ENCODE measurements at places on chromosomes 12 and 14.
A peak's percentile ranks its signal among the peaks of the same experiment; 100 is the strongest.

DNA sequence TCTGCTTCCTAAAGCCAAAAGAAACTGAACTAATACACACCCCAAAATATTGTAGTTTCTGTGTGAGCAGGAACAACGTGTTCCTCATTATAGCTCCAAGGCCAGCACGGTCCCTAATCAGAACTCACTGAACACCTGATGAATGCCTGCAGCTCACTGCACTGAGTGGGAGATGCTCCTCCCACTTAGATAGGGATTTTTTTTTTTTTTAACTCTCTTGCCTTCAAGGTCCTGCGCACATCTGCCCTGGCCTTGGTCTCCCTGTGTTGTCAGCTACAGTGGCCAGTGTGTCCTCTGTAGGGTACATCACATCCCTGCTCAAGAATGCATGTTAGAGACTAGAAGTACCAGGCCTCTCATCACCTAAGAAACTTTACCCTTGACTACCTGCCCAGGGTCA, 44.3 kb upstream of the TMPO start:
- DNase-seq, result no peak

- no peak for DNase-seq
These were observed 6.7 kb downstream of the GLTP start for GRCh38 chr12:109873653-109874052.

DNA sequence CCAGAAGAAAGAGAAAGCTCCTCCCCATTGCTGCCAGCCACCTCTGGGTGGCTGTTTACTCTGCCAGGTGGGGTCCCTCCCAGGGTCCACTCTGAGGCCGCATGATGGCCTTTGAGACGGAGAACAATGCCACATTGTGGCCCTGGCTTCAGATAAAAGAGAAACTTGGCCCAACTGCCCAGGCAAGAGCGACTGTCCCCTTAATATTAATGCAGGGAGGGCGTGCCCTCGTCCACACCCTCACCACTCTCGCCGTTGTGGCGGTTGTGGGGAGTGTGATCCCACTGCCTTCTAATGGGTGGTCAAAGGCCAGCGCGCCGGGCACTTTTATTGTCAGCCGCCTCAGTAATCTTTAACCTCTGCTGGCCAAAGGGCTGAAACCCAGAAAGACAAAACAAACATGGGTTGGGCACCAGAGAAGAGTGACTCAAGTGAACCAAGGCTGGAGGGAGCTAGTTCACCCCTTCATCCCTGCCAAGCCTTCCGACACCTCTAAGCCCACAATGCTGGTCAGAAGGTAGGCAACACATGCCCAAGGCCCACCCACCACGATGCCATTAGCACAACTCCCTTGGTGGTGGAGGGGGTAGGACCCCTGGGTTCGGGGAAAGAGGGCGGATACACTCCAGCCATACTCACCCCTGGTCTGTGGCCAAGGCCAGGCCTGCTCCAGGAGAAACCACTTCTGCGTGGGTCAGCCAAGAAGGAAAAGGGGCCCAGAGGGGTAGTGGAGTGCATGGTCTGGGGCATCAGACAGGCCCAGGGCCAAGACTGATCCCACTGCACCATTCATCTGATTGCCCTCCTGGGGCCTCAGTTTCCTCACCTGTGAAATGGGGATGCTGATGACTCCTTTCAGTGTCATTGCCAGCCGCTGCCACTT, 44.5 kb upstream of the BCL11B start:
- no peak for DNase-seq

GRCh38 chr14:59811815-59812214, 58.8 kb downstream of the RTN1 start:
- no peak for DNase-seq

GRCh38 chr12:73390261-73390660, 1118.1 kb downstream of the TRHDE start:
- DNase-seq, result no peak

GRCh38 chr12:84857525-84858208, 54.9 kb downstream of the SLC6A15 start:
- no peak for DNase-seq

GRCh38 chr14:104087505-104087904, 2.0 kb downstream of the ASPG start:
- DNase-seq, result no peak

DNA sequence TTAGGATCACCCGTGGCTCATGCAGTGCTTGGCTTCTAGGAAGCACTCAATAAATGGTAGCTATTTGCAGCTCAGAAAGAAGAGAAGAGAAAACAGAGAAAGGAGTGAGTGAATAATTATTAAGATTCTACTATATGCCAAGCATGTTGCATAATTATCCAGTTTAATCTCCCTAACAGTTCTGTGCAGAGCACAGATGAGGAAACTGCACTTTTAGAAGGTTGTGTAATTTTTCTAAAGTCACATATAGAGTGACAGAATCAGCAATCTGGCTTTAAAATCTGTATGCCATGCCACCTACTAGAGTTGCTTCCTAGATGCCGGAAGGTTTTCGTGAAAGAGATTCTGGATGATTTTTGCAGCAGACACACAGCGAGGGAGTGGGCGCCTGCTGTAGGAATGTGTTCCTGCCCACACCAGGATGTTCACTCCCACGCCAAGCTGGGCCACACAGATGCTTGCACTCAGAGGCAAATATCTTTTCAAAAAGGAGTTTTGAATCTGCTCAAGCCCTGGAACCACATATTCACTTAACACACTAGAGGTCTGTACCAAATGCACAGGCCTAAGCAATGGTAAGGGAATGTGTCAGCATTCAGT, 50.2 kb upstream of the SMCO2 start:
- DNase-seq, result no peak

- DNase-seq, result no peak
These were observed 13.0 kb downstream of the ZFP36L1 start for GRCh38 chr14:68779761-68780323.

GRCh38 chr14:66401449-66402095, 84.6 kb upstream of the CCDC196 start:
- DNase-seq, result no peak

- DNase-seq, result no peak
These were observed 176.0 kb downstream of the CHST11 start for GRCh38 chr12:104632724-104633201.

DNA sequence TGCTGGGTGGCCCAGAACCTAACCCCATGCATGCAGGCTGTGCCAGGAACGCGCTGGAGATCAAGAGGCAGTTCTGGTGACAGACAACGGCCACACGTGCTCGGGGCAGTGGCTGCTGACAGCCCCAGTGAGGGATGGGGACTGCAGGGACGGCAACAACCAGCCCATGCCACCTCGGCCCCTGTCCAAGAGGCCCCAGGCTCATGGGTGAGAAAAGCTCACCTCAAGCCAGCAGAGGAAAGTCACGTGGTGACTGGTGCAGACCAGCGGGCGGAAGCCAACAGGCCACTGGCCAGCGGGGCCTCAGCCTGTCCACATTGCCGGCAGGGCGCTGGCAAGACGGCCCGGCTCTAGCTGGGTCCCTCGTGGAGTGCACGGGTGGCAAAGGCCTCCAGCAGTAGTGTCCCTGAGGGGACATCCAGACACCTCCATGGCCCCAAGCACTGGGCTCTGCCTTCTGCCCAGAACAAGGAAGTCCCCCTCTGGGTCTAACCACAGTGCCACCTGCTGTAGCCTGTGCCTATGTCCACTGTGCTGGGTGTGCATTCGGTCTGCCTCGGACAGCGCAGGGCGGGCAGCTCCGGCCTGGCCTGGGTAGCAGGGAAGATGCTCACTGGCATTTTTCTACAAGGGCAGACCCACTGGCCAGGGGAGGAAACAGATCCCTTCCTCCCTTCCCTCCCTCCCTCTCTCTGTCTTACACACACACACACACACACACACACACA, 134.1 kb downstream of the NCOR2 start:
- DNase-seq, result no peak

GRCh38 chr12:47882781-47883546, 21.8 kb downstream of the VDR start:
- DNase-seq, result no peak

- no peak for DNase-seq
These were observed 270.5 kb downstream of the BCAT1 start for GRCh38 chr12:24678436-24678835.

GRCh38 chr12:20044846-20045245, 323.5 kb upstream of the PDE3A start:
- no peak for DNase-seq

DNA sequence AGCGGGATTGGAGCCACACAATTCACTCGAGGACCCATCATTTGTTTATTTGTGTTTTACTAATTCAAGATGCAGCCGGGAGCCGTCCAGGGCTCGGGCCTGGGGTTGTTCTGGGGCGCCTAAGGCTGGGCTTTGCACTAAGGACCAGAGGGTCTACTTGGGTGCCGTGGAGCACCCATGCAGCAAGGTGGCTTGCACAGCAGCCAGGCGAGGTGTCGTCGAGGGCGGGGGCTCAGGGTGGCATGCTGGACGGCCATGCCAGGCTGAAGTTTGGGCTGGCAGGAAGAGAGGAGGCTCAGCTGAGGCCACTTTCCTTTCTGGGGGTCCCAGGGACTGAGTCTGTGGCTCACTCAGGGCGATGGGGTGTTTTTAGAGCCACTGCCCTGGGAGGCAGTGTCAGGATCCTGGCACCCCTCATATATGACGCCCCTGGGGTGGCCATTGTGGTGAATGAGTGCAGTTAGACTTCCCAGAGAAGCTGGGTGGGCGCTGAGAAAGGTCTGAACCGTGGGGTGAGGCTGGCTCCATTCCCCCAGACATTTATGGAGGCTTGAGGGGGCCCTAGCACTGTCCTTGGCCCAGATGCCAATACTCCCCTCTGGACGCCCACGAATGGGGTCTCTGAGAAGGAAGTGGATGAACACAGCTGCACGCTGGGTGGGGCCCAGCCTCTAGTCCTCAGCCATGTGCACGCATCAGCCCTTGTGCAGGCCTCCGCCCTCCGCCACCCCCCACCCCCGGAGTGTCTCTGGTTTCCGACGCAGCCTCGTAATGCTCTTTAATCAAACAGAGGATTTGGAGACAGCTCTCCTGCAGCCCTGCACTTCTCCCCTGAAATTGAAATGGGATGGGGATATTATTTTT, 11.3 kb downstream of the MEG3 start:
- DNase-seq, result no peak

GRCh38 chr12:127606476-127607015, 660.4 kb upstream of the TMEM132C start:
- DNase-seq, result no peak

- DNase-seq, result no peak
These were observed 170.9 kb downstream of the SEC23A start for GRCh38 chr14:38931969-38932652.

- DNase-seq, result no peak
These were observed 33.6 kb upstream of the CRY1 start for GRCh38 chr12:107126796-107127481.

DNA sequence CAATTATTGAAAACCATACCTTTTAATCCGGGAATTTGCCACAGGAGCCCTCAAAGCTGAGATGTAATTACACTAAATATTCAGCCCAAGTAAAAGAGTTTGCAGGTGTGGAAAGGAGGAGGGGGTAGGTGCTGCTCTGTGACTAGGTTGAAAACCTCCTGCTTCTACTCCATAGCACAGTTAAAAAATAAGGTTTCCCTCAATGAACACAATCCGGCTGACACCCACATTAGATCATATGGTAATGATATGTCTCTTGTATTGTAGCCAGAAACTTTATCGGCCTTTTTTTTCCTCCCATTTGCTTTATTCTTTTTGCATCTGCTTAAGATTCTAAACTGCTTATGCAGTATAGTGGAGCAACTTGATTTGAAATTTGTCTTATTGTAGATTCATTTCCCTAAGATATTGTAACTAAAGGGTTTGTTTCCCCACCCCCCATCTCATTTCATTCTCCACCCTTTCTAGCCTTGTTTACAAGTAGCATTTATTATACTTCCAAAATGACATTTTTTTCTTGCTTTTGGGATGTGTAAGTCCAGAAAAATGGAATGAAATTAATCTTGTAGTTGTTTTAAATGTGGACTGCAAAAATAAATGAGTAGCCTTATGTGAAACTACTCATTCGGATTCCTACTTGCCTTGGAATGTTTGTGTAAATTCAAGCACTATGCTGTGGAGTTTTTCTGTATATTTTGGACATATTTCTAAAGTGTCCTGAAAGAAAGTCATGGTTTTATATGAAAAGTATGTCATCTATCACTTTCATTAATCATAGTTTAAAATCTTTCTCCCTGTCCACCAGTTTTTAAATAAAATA, at the start of gene DCN:
TSS of gene DCN (minus strand) at position 182 of the 820 bp plus-strand sequence. CDS start 4,265 bp downstream, outside the sequence.
- no peak for DNase-seq

DNA sequence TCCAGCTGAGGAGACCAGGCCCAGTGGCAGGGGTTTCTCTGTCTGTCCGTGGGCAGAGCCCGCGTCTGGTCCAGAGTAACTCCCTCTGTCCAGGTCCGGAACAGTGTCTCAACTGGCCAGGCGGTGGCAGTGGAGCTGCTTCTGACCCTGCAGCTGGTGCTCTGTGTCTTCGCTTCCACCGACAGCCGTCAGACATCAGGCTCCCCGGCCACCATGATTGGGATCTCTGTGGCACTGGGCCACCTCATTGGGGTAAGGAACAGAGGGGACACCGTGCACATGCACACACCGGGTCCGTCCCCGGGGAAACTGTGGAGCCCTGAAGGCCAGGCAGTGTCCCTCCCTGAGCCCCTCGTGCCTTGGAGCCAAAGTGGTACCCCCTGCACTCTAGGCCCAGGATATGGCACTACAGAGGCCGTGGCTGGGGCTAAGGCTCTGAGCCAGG, 1.5 kb downstream of the AQP6 start:
- DNase-seq, result no peak

DNA sequence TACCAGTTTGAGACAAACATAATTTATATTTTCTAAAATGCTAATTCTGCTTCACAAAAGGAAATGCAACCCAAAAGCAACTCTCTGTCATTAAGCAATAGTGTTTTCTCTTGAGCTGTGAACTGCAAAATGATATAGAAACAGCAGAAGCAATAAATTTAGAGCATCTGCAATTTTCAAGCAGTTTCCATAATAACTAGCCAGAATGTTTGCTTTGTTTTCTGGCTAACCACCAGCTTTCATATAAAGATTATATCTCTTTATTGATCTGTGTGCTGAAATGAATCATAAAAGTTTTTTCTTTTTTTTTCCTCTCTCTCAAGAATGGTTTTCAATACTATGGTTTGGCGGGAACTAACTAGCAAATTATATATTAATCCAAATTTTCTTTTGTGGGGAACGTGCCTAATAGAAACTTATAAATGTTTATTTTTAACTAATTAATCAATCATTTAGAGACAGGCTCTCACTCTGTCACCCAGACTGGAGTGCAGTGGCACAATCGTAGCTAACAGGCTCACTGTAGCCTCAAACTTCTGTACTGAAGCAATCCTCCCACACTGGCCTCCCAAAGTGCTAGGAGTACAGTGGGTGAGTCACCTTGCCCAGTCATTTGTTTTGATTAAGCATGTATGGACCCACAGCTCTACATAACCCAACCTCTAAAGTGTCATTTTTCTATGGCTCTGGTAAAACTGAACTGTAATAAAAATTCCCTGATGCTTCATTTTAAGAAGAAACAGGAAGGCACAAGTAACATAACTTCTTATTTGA, 830.1 kb upstream of the MGAT4C start:
- DNase-seq, result peak; percentile 8

- no peak for DNase-seq
These were observed 11.5 kb downstream of the FOXA1 start for GRCh38 chr14:37583358-37584210.

- no peak for DNase-seq
These were observed 72.0 kb downstream of the NCOR2 start for GRCh38 chr12:124495194-124495983.
